ENCODE measurements at places on chromosomes 4 and X. TPM values are rescaled to one million over a fixed set of nuclear protein-coding genes. Genes with fewer than 3 reads are reported as not detected.

- no peak for DNase-seq
Measured at GRCh38 chr4:40720916-40721315, 28.8 kb upstream of the NSUN7 start.

DNA sequence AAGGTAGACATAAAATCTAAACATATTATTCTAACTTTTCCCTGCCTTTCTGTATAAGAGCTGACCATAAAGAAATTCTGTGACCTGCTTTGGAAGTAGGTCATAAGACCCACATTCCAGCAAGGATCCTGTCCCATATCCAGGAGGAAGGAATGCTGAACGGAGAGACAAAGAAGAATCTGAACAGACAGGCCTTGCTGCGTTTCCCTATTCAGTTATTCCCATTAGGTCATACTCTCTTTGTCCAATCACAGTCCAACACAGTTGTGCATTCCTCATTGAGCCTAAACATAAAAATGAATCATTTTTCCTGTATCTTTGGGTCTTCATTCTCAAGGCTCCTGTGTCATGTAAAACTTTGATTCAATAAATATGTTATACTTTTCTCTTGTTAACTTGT is 287.6 kb upstream of the TAPT1 start:
- no peak for DNase-seq

DNA sequence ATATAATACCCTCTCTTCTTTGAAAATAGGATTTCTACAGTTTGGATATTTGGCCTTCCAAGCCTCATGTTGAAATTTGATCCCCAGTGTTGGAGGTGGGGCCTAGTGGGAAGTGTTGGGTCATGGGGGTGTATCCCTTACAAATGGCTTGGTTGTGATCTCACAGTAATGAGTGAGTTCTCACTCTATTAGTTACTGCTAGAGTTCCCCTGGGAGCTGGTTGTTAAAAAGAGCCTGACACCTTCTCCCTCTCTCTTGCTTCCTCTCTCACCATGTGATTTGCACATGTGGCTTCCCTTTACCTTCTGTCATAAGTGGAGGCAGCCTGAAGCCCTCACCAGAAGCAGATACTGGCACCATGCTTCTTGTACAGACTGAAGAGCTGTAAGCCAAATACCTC is 73.9 kb downstream of the HDAC8 start:
- DNase-seq, result no peak

Gene MAGEC3
- total RNA-seq, result not detected

Gene USP38
- 24.7 TPM for total RNA-seq

Gene FAM3A
- 38.6 TPM for total RNA-seq

Gene GABRG1
- total RNA-seq, result not detected
